ENCODE measurements at places on chromosomes 13 and 19.

GRCh38 chr19:9566729-9567128 lies 17.6 kb downstream of the ZNF121 start:
- DNase-seq, result peak; percentile 41

DNA sequence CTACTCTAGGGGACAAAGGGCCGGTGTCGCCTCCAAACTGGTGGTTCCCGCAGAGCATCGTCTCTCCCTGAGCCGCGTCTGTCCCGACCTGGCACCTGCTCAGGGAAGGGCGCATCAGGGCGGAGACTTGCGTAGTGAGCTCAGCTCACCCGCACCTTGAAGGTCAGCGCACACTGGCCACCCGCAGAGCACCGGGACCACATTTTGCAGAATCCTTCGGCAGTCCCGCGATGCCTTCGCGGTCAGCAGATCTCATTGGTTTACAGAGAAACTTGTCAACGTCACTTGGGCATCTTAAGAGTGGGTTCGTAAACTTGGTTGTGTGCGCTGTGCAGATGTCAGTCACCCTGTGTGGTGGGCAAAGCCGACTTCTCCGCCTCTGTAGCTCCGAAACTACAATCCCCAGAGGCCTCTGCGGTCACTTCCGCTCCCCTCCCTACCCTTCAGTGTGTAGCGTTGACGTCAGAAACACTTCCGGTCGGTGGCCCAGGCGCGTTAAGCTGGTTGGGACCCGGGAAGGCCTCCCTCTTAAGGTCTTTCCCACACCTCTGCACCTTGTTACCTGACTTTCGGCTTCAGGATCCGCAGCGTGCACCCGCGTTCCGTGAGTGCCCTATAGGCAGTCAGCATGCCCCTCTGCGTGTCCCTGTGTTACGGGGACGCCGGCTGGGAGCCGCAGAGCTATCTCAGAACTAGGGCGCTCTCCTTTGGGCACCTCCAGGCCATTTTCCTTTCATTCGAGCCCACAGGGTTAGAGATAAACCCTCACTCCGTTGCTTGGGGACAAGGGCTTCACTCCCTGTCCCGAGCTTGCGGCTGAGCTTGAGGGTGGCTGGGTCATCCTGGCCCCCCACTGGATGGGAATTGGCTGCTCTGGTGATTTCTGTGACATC lies 36.5 kb upstream of the ZNF527 start:
- DNase-seq, result peak; percentile 83

GRCh38 chr13:48415516-48415915 lies 2.6 kb upstream of the LPAR6 start:
- DNase-seq, result no peak

- no peak for DNase-seq
These were observed 51.9 kb upstream of the C1QTNF9B start for GRCh38 chr13:23949200-23949599.

GRCh38 chr13:57865600-57866294 lies 234.2 kb downstream of the PCDH17 start:
- DNase-seq, result no peak

DNA sequence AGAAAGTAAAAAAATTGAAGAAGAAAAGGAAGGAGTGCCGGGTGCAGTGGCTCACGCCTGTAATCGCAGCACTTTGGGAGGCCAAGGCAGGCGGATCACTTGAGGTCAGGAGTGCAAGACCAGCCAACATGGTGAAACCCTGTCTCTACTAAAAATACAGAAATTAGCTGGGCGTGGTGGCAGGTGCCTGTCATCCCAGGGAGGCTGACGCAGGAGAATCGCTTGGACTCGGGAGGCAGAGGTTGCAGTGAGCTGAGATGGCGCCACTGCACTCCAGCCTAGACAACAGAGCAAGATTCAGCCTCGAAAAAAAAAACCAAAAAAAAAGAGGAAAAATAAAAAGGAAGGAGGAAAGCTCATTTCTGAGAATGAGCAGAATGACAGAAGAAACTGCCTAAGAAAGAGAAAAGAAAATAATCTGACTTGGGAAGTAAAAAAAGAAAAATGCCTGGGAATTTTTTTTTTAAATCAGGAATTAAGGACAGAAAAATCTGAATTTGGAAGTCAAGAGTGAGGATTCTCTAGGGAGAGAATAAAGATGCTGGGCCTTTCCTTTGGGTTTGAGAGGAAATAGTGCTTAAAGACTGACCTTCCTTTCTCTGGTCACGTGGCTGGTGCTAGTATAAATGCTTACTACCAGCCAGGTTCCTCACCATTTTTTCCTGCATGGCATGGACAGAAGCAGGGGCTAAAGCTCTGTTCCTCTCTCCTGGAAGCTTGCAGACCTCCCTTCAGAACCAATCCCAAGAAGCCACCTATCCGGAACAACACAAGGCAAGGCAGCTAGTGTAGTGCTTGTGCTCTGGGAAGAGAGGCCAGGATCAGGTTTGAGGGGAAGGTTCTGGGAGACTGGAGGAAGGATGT lies at the start of gene FFAR2:
TSS of gene FFAR2 (plus strand) at position 652 of the 864 bp plus-strand sequence. CDS start 1,458 bp downstream, outside the sequence.
- DNase-seq, result no peak

All from suppressor macrophage treated with lipopolysaccharide for 1 hour (primary cell).